CD4-positive, alpha-beta T cell treated with Interleukin-6 at 100 ng/mL for 8 hours (primary cell): ENCODE measurements at places on chromosomes 7 and 10.

- DNase-seq = no peak
Observed at GRCh38 chr7:23469150-23469960, 936 bp downstream of the IGF2BP3 start.

GRCh38 chr7:12765431-12766100 is 78.1 kb downstream of the ARL4A start:
- DNase-seq = no peak

DNA sequence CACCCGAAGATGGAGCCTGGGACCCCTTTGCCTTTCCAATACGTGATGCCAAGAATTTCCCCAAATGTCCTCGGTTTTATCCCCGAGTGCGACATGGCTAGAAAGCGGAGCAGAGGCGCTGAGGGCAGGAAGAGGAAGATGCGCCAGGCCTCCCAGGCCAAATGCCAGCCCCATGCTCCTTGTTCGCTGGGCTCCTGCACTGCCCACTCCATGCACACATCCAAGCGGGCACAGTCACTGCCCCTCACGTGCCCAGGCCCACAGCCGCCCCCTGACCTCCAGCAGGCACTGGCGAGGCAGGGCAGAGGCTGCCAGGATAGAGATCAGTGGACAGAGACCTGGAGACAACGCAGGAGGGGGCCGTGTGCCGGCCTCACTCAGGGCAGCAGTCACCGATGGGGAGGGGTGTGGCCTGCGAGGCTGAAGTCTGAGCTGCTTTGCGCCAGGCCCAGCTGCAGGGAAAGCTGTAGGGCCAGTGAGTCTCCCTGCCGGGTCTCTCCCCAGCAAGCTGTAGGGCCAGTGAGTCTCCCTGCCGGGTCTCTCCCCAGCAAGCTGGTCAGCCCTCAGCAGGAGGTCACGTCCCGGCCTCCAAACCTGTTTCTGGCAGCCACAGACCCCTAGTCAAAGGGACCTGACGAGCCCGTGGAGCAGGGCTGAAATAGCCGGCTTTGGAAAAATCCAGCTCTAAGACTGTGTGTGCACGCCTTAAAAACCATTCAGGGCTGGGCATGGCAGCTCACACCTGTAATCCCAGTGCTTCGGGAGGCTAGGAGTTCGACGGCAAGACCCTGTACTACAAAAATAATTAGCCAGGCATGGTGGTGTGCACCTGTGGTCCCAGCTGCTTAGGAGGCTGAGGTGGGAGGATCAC is 100.6 kb upstream of the DIP2C start:
- no peak for DNase-seq

- DNase-seq = no peak
Observed at GRCh38 chr7:20331910-20332813, 1.5 kb downstream of the ITGB8 start.

DNA sequence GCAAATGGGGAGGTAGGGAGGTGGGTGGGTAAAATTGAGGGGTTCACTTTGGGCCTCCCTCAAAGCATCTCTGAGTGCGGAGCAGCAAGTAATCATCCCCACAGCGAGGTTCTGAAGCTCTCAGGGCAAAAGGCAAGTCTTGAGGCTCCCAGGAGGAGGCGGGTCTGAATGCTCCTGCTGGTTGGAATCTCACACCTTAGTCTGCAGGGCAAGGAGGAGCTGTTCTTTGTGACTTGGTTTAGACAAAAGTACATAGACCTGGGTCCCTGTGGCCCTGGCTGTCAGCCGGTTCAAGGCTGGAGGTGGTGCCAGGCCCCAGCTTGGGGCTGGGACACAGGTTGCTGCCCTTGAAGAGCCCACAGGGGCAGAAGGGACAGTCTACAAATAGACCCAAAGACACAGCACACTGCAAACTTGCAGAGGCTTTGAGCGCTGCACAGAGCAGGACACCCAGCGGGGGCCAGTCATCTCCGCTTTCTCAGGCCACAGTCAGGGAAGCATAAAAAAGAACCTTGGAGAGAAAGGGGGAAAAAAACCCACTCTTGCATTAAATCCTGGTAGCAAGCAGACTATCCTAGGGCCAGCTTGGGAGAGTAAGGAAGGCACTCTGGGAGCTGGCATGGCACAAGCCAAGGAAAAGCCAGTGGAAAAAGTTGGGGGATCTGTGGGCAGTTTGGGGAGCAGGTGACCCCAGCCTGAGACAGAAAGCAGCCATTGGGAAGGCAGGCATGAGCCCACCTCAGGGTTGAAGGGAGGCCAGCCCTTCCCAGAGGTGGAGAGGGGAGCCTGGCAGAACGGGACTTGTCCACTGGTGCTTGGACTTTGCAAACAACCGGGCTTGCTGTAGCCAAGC is 926 bp upstream of the C10orf71 start:
- DNase-seq = no peak

DNA sequence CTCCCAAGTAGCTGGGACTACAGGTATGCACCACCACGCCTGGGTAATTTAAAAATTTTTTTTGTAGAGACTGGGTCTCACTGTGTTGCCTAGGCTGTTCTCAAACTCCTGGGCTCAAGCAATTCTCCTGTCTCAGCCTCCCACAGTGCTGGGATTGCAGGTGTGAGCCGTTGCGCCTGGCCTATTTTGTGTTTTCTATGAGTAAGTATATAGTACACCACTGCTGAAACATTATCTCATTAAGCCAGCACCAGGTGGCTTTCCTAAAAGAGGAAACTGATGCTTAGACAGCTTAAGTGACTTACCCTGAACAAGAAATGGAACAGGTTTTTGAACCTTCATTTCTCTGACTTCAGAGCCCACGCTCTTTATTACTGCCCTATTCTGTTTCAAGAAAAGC is 7.8 kb upstream of the PTPN12 start:
- DNase-seq = no peak

GRCh38 chr10:71969929-71970328 is 5.7 kb downstream of the CHST3 start:
- no peak for DNase-seq

DNA sequence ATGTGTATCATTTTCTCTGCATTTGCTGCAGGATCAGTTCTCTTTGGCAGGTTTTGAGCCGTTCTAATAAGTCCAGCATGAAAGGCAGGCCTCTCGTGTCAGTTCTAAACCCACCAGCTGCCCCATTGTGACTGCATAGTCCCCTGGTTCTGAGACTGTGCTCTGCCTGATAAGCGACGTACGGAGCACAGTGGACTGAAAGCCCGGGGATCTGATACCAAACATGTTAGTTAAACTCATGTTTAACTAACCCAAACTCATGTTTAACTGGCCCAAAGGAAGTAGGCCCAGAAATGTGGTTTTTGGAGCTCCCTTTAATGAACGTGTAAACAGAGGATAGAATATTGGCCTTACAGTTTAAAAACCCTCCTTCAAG is 98.0 kb upstream of the PDCD4 start:
- DNase-seq = no peak

GRCh38 chr10:71711052-71711623 is 8.4 kb downstream of the C10orf105 start:
- no peak for DNase-seq

- no peak for DNase-seq
Observed at GRCh38 chr7:32037650-32038198, 32.5 kb downstream of the PDE1C start.
